ENCODE measurements at places on chromosomes 3 and 15. TPM values are rescaled to one million over a fixed set of nuclear protein-coding genes. Genes with fewer than 3 reads are reported as not detected.

- H3K27ac ChIP-seq, result no peak overlapping the region
- no peaks in the 10 kb centered on the region for H3K4me1 ChIP-seq
- no peaks in the 10 kb centered on the region for H3K36me3 ChIP-seq
- H3K27me3 ChIP-seq, result no peaks in the 10 kb centered on the region
Observed at GRCh38 chr3:56288258-56288657, 180.0 kb downstream of the ERC2 start.

- DNase-seq, result no peak
- H3K36me3 ChIP-seq, result no peaks in the 10 kb centered on the region
- no peaks in the 10 kb centered on the region for H3K4me1 ChIP-seq
- no peaks in the 10 kb centered on the region for H3K27me3 ChIP-seq
- H3K4me3 ChIP-seq, result no peak overlapping the region
Observed at GRCh38 chr3:159480046-159480445, 508.6 kb upstream of the IL12A start.

ROBO1 gene
- total RNA-seq, result not detected

UROC1 gene
- not detected for total RNA-seq

DNA sequence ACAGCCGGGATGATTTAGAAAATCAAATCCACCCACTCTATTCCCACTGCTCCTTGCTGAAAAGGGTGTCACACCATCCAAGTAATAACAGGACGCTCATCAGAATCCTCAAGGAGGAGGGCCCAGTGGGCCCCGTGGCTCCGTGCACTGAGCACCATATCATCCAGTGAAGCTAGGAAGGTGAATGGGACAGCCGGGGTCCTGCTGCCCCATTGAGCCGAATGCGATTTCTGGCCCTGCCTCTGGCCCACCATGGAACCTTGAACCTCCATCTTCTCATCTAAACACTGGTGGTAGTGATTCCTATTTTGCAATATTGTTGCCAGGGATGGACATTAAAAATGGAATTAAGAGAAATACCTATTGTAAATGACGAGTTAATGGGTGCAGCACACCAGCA is 99.1 kb upstream of the SLC6A11 start:
- no peaks in the 10 kb centered on the region for H3K4me1 ChIP-seq
- no peaks in the 10 kb centered on the region for H3K27me3 ChIP-seq
- H3K27ac ChIP-seq, result no peak overlapping the region
- no peak overlapping the region for H3K4me3 ChIP-seq
- DNase-seq, result no peak

GRCh38 chr3:149545049-149545448 is 70.6 kb downstream of the TM4SF4 start:
- H3K27ac ChIP-seq, result no peak overlapping the region
- no peaks in the 10 kb centered on the region for H3K4me1 ChIP-seq
- no peaks in the 10 kb centered on the region for H3K36me3 ChIP-seq
- H3K4me3 ChIP-seq, result no peak overlapping the region
- no peaks in the 10 kb centered on the region for H3K27me3 ChIP-seq

DNA sequence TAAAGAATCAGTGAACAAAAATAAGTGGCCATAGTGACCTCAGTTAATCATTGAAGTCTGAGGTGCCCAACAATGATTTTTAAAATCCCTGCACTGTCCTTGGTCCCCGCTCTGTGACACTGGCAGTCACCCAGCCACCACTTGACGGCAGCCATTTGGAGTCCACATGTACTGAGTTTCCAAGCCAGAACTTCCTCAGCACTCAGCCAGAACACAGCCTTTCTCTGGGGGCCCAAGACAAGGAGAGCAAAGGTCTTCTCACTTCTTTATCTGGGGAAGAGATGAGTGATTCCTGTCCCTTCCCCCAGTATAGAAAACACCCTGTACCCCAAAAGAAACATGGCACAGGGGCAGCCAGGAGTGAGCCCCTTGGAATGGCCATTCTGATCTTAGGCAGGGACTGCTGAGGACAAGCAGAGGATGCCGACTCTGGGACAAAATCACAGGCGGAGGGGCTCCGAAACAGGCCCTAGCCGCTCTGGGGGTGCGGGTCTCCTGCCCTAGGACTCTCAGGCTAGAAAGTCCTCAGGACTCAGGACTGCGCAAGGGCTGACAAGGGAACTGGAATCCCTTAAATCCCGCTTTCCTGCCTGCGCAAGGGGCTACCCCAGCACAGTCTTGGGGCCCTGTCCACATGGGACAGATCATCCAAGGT is 12.8 kb downstream of the PAK6 start:
- DNase-seq, result no peak
- no peaks in the 10 kb centered on the region for H3K36me3 ChIP-seq
- H3K27me3 ChIP-seq, result peaks cover 9% of the 10 kb centered on the region

DNA sequence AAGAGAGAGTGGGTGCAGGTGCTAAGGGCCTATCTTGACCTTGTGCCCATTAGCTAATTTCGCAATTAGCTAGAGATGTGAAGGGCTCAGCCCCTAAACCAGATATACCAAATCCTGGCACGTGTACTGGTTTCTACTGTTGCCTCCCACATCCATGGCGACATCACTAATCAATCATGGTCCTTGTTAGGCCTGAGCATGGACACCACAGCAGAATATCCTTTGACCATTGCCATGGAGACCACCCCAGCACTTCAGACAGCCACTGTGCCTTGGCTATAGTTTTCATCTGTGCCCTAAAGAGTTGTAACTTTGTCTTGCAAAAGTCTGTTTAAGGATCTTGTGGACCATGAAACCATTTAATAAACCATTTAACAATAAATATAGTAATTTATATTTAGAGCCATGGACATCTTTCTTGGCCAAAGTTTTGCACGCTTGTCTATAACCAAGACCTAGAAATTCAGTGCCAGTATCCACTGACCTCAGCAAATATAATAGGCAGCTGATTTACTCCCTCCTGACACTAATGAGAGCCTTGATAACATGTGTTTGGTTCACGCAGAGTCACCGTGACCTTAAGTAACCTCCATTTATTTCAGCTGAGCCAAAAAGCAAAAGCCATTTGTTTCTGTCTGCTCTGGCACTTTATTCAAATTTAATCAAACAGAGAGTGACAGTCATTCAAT is 43.4 kb downstream of the COLQ start:
- DNase-seq, result no peak
- peaks cover 2% of the 10 kb centered on the region for H3K4me1 ChIP-seq
- no peak overlapping the region for H3K27ac ChIP-seq
- peaks cover 3% of the 10 kb centered on the region for H3K36me3 ChIP-seq
- no peak overlapping the region for H3K4me3 ChIP-seq

GPR156 gene
- 0.75 TPM for total RNA-seq

DLEC1 gene
- 7.0 TPM for total RNA-seq

LPP gene
- total RNA-seq, result 137 TPM

DNA sequence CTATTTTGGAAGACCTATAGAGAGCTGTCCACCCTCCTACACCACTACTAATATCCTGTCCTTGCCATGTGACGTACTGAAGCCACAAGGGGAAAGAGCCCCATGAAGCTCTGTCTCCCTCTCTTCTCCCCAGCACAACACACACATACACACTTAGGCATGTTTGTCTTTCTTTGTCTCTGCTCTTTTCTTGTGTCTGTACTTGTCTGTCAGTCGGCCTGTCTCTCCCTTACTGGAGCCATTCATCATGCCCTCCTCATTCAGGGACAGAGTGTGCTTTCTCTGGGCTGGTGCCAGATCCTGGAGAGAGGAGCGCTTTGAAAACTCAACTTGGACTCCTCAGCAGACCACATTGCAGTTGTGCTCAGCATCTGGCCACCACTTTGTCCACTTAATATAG is 47.6 kb downstream of the PSMD6 start:
- DNase-seq, result no peak
- H3K4me3 ChIP-seq, result no peak overlapping the region
- H3K27ac ChIP-seq, result no peak overlapping the region

DNA sequence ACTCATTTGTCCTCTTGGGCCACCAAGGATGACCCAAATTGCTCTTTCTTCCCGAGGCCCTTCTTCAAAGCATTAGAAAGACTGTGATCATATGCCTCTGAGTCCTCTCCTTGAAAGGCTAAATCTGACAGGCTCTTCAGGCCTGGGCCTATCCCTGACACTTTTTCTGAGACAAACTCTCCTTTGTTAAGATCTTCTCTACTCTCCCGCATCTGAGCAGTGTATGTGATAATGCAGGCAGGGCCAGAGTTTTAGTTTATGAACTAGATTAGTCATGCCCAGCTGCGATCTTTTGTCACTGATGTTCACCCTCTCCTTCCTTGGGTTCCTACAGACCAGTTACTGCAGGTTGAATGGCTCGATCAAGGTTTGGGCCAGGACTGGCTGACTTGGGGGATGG is 39.2 kb downstream of the MASP1 start:
- no peak overlapping the region for H3K4me3 ChIP-seq
- no peaks in the 10 kb centered on the region for H3K4me1 ChIP-seq

SLC22A14 gene
- not detected for total RNA-seq

KBTBD12 gene
- total RNA-seq, result 0.12 TPM

PLXNB1 gene
- 5.0 TPM for total RNA-seq

- no peak overlapping the region for H3K4me3 ChIP-seq
- no peaks in the 10 kb centered on the region for H3K27me3 ChIP-seq
- no peak for DNase-seq
- H3K4me1 ChIP-seq, result no peaks in the 10 kb centered on the region
Observed at GRCh38 chr15:62365795-62366442, 200.8 kb upstream of the C2CD4B start.

- no peaks in the 10 kb centered on the region for H3K27me3 ChIP-seq
- H3K27ac ChIP-seq, result no peak overlapping the region
Observed at GRCh38 chr3:89527736-89528305, 420.4 kb downstream of the EPHA3 start.

PP2D1 gene
- total RNA-seq, result not detected

DNA sequence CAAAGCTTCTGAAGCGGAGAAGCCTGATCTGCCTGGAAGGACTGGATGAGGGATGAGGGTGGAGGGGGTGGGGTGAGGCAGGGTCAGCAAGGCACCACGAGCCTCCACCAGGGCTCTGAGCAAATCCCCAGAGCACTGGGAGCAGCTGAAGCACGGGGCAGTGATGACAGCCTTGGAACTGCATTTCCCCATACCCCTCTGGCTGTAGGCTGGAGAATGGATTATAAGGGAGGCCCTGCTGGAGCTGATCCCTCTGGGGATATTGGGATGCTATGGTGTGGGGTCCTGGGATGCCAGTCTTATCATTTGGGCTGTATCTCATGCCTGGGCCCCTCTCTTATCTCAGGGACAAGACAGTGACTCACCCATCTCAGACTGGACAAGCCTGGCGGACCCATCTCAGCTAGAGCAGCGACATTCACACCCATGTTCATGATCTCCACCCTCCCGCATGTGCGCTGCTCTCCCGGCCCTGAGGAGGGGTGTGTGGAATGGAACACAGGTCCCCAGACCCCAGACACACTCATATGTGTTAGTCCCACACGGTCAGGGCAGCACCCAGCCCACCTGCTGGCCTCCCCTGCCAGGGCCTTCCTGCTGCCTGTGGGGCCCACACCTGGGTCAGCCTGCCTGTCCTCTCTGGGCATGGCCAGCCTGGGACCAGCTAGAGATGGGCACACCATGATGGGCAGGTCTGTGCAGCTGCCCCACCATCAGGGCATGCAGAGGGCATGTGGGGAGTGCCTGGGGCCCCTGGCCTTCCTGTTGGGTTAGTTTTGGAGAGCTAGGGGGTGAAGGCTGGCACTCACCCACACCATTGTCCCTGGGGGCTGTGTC is 97.1 kb downstream of the FBLN2 start:
- no peak for DNase-seq
- H3K4me1 ChIP-seq, result peaks cover 26% of the 10 kb centered on the region
- no peak overlapping the region for H3K4me3 ChIP-seq
- H3K27me3 ChIP-seq, result peaks cover 2% of the 10 kb centered on the region
- H3K36me3 ChIP-seq, result no peaks in the 10 kb centered on the region
- no peak overlapping the region for H3K27ac ChIP-seq

RBP2 gene
- not detected for total RNA-seq

Data from natural killer cell (primary cell).